ENCODE measurements at places on chromosomes 5 and 9.

- no peak for DNase-seq
Measured at GRCh38 chr5:123455640-123456039, 32.4 kb upstream of the CEP120 start.

DNA sequence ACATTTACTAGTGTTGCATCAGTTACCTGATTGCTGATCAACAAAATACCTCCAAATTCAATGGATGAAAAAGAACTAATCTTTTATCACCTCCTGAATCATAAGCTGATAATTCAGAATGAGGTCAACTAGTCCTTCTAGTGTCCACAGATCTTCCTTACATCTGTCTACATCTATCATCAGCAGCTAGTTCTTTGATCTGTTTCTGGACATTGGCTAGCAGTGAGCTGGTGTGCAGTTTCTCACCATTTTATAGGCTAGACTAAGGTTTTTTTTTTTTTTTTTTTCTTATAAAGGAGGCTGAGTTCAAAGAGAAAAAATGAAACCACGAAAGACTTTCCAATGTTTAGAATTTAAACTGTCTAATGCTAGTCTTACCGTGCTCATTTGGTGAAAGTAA, 534.3 kb upstream of the ST8SIA4 start:
- DNase-seq, result no peak

DNA sequence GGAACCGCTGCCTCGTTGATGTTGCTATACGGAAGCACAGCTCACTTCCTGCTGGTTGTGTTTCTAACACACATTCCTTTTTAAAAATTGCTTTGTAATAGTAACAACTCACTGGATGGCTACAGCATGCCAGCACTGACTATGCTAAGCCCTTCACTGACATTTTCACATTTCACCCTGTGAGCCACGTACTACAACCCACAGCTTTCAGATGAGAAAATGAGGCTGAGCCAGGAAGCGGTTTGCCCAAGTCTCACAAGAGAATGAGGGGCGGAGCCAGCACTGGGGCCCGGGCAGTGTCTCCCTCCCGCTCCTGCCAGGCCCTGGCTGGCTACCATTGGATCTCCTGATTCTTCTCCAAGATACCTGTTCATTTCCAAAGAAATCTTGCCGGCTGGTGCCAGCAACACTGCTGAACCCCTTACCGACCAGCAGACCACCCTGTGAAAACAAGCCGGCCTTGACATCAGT, 38.3 kb downstream of the FAM78A start:
- DNase-seq, result no peak

DNA sequence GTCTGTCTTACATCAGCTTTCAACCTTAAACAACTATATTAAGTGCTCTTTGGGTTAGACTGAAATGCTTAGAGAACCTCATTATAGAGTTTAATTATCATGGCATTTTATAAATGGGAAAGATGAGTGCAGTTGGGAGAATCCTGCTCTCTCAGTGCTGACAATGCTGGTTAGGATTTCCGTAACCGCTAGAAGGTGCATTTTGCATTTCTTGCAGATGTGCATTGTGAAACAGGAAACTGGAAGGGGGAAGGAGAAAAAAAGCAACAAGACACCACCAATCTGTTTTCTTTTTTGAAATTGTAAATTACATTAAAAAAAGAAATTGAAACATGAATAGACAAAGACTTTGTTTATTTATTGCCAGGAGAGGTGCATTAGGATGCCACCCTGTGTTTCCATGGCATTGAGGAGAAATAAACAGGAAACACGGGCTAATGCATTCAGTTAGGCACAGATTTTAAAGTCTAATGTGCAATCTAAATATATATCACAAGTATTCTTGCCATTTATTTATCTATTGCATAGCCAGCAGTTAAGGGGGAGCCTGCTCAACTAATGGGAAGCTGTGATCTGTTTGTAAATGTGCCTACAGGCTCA, 478.9 kb downstream of the PSAT1 start:
- DNase-seq, result no peak

DNA sequence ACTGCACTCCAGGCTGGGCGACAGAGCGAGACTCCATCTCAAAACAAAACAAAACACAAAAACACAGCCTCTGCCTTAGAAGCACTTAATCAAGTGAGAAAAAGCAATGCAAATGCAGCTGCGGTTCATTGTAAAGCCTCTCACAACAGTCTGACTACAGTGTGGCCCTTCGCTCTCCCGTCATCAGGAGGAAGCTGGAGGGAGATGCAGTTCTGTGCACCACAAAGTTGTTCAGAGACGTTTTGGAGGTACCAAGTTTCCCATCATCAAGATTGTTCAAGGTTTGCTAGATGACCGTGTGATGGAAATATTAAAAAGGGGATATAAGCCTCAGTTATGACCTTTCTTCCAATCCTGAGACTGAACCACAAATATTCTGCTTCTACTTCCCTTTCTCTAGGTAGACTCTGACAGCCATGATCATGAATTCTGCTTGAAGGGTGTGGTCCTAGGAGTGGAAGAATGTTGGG, 40.9 kb downstream of the SEC61B start:
- no peak for DNase-seq

GRCh38 chr9:87122947-87123685, 175.8 kb upstream of the GAS1 start:
- no peak for DNase-seq

DNA sequence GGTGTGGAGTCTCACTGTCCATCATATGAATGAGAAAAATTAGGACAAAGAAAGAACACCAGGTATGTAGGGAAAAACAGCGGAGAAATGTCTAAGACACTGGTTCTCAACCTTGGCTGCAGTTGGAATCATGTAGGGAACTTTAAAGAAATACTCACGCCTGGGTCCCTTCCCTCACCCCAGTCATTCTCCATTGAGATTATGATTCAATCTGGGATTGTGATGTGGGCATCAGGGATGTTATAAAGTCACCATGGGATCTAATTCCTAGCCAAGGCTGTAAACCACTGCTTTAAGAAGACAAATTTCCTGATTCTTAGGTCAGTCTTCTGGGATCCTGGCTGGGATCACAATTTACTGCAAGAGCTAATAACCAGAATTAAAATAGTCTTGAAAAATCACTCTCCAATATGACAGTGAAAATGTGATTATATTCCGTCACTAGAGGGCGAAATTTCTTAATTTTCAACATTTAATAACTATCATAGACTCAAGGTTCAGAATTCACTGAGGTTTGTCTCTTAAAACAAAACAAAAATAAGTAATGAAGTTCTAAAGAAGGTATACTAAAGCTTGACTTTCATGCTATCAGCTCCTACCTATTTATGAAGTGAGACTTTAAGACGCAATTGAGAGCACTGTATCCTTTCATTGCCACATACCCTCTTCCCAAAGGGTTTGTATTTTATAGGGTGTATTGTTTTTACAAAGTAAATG, 60.5 kb downstream of the GLDC start:
- DNase-seq, result no peak

GRCh38 chr9:128786681-128787601, at the start of gene TBC1D13:
TBC1D13 (plus strand) TSS chr9:128787253; CDS start chr9:128787354, 101 bp downstream.
- peak; percentile 46 for DNase-seq

GRCh38 chr9:106420511-106420944, 442.4 kb upstream of the ZNF462 start:
- no peak for DNase-seq

GRCh38 chr9:134328841-134329575, 2.8 kb downstream of the RXRA start:
- DNase-seq, result no peak

DNA sequence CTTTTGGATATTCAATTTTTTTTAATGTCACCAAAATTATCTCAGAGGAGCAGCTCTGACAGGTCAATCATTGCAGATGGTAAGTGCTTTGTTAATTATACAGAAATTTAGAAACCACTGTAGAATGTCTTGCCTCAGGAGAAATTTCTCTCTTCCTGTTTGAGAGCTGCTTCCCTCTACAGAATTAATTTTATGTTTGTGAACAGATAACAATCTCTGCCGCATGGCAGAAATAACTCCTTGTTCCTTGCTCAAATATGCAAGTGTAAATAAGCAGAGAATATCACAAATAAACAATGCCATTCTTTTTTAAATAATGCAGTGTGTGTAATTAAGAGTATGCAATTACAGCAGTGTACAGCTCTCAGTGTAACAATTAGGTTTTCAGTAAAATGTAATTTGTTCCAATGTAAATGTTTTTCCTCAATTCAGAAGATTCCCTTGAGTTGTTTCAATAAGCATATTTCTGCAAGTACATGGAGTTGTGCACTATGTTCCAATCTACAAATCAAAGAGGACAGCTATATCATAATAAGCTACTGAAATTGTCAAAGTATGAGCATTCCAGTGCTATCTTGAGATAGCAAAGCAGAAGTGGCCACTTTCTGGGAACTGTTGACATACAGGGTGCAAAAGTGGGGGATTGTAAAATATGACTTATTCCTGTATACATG, 1012.8 kb downstream of the MAT2B start:
- no peak for DNase-seq

- no peak for DNase-seq
Measured at GRCh38 chr9:981491-981898, 5.0 kb downstream of the DMRT3 start.

GRCh38 chr5:167049043-167049663, 1242.3 kb upstream of the WWC1 start:
- no peak for DNase-seq

DNA sequence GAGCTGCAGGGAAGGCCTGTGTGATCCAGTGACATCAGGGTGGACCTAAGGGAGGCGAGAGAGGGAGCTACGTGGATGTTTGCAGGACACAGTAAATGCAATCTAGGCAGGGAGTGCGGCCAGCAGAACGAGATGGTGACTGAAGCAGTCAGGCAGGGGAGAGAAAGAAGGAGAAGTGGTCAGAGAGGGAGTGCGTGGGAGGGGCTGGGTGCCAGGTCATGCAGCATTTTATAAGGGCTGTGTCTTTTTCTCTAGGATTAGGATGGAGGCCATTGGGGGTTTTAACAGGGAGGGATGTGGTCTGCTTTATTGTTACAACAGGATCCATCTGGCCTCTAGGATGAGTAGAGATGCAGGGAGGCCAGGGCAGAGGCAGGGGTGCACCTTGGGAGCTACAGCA, 80.4 kb downstream of the DCP2 start:
- no peak for DNase-seq

DNA sequence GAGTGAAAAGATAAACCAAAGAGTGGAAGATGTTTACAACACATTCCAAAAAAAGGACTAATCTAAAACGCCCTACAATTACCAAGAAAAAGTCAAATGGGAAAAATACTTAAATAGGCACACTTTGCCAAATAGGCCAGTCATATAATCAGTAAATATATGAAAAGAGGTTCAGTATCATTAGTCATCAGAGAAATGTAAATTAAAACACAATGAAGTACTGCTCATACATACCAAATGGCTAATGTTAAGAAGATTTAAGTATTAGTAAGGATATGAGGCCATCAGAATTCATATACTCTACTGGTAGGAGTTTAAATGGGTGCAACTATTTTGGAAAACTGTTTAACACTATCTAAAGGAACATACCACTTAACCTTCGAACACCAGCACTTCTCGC, 47.6 kb downstream of the ZDHHC21 start:
- DNase-seq, result no peak

GRCh38 chr5:71697967-71698366, 21.1 kb upstream of the CARTPT start:
- no peak for DNase-seq

DNA sequence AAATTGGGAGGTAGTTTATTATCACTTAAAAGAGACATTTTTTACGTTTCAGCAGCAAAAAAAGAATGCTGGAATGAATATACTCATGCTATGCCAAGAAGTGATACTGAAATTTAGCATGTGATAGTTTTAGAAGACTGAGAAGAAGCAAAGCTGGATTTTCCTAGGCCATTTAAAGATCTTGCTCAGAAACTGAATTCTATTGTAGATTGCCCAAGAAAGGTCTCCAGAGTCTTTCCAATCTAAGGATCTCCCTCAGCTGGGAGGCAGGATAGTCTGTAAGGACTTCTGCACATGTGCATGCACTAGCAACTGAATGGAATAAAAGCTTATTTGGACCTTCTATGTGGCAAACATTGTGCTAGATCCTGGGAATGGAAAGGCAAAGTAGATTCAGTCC, 334.5 kb downstream of the DTWD2 start:
- DNase-seq, result no peak

DNA sequence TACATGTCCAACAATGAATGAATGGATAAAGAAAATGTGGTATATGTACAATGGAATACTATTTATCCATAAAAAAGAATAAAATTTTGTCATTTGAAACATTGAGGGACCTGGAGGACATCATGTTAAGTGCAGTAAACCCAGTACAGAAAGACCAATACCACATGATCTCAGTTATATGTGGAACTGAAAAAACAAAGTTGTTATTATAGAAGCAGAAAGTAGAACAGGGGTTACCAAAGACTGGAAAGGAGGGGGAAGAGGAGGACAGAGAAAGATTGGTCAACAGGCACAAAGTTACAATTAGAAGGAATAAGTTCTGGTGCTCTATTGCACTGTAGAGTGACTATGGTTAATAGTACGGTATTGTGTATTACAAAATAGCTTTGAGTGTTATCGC, 233.8 kb downstream of the SEMA6A start:
- DNase-seq, result no peak

DNA sequence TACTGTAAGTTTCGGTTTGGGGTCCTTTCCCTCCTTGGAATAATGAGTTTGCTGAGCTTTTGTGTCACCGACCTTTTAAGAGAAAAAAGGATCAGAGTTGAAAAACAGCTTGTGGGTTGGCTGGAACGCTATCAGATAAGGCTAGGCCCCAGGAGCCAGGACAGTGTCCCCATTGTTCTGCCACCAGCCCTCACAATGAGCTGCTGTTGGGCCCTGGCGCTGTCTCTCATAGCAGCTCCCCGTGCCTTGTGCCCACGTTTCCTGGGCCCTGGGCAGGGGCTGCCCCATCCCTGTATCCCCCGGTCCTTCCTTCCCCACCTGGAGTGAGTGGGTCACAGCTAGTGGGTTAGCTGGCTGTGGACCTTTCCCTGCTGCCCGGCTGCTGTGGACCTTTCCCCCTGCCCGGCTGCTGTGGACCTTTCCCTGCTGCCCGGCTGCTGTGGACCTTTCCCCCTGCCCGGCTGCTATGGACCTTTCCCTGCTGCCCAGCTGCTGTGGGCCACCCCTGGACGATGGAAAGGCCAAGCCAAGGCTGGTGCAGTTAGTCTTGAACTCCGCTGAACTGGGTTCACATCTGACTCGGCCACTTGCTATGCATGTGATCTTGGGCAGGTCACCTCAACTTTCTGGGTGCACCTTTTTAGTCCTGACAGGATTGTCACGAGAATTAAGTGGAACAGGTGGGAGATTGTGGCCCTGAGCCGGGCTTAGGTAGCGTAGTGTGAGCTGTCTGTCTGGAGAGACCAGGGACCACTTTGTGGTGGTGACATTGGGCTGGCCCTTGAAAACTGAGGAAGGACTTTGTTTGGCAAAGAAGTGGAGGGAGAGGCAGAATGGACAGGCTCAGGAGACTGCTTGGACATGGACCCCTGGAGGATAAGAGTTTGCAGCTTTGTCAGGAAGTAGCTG, 99.5 kb downstream of the DAB2IP start:
- DNase-seq, result no peak

DNA sequence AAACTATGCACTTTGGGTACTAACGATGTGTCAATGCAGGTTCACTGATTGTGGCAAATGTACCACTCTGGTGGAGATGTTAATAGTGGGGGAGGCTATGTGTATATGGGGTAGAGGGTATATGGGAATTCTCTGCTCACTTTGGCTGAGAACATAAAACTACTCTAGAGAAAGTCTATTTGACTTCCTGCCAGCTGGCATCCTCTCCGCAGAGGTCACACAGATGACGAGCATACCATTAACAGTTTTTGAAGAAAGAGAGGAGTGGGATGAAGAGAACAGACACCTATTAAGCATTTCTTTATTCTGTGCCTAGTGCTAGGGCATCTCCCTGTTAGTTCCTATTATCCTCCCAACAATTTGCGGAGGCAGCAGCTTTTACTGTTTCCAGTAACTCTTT, 58.4 kb upstream of the TRIM32 start:
- DNase-seq, result no peak

GRCh38 chr9:112378328-112379176, 1.4 kb upstream of the HSDL2 start:
- no peak for DNase-seq

All from HS-27A (cell line).